T-helper 17 cell (primary cell): ENCODE measurements at places on chromosomes 6 and 20.

GRCh38 chr20:12788632-12789299 is 220.0 kb upstream of the SPTLC3 start:
- DNase-seq: no peak

DNA sequence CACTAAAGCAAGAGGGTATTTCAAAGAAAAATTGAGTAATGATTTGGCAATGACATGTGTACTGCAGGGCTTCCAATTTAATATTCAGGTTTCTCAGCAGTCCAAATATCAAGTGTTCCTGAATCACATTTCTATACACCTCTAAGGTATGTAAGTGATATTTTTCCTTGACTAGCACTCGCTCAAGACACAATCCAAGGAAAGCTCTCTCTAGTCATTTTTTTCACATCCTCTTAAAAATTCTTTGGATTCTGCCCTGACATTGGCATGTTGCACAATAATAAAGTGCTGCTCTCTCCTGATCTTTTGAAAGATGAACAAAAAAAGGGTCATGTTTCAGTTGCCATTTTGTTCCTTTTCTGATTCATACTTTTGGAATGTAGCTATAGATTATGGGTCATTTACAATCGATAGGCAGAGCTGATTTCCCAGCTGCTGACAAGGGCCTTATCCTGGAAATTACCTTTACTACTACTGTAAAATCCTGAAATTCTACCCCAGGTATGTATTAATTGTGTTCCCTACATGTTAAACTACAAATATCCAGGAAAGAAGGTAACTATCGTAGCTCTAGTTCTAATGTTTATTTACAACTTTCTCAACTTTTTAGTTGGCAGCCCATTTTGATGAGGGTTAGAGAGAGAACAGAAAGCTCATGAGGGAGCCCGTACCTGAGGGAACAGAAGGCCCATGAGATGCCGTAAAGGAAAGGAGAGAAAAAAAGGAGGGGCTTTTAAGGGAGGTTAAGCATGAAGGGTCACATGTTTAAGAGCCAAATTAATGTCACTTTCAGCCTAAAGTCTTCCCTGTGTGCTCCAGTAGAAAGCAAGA is 22.2 kb upstream of the ADGRG6 start:
- DNase-seq: no peak

- DNase-seq: no peak
These were observed 13.2 kb downstream of the RNF146 start for GRCh38 chr6:127279815-127280214.

DNA sequence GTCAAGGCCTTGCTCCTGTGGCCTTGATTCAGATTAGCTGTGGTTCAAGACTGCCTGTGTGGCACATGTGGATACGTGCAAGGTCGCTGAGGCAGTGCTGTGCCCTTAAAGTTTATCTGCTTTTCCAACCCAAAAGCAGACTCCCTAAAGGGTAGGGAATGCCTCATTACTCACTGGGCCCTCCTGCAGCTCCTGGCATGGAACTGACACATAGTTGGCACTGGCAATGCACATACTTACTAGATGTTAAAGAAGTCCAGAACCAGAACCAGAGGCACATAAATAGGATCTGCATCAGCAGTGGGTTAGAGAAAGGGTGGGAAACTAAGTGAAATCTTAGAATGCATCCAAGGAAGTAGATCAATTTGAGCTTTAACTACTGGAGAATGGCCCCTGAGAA is 90.6 kb upstream of the MLN start:
- no peak for DNase-seq

- DNase-seq: no peak
These were observed 13.7 kb upstream of the CDC5L start for GRCh38 chr6:44373787-44374186.

GRCh38 chr20:37803438-37804307 is 99.3 kb upstream of the VSTM2L start:
- DNase-seq: no peak

GRCh38 chr6:132571774-132572173 is 1.7 kb downstream of the TAAR6 start:
- no peak for DNase-seq

- no peak for DNase-seq
These were observed 233.1 kb upstream of the ZNF217 start for GRCh38 chr20:53826597-53827291.

DNA sequence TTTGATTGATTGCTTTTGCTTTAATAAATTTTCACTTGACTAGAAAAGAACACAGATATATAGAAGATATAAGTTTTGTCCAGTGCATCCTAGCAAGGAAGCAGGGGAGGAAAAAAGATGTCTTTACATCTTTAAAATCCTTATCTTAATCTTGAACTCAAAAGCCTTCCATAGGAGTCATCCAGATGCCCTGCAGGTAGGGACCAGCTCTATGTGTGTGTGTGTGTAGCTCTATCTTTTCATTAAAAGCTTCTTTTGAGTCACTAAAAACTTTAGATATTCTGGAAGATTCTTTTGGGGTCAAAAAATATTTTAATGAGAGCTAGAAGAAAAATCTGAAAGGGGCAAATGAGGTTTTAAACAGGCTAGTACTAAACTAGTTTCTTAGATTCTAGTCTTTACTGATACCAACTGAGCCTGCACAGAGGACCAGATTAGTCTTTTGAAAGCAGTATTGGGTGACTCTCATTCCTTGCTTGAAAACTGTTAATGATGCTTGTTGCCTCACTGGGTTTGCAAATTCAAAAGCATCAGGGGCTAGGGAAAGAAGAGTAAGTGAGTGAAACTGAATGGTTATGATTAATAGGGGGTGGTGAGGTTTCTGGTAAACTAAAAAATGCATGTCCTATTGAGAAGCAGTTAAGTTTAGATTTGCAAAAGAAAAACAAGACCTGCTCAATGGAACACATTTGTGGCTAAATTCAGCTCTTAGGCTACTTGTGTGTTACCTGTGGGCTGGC is 40.6 kb upstream of the JAG1 start:
- DNase-seq: no peak

GRCh38 chr6:131167773-131168172 is 32.5 kb downstream of the AKAP7 start:
- no peak for DNase-seq

DNA sequence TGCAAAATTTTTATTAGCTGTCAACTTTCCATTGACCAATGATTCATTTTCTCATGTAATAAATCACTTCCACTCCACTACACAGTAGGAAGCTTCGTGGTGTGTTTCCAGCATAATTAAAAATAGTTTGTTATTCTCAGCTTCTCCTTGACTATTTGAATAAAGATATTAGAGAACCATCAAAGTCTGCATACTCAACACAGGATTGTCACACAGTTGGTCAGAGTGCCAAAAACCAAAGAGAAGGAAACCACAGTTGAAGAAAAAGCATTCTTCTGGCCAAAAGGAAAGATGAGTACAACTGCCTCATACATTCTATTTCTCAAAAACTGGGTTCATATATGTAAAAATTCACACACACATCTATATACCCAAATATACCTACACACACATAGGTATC is 455.1 kb upstream of the HSF2 start:
- no peak for DNase-seq

DNA sequence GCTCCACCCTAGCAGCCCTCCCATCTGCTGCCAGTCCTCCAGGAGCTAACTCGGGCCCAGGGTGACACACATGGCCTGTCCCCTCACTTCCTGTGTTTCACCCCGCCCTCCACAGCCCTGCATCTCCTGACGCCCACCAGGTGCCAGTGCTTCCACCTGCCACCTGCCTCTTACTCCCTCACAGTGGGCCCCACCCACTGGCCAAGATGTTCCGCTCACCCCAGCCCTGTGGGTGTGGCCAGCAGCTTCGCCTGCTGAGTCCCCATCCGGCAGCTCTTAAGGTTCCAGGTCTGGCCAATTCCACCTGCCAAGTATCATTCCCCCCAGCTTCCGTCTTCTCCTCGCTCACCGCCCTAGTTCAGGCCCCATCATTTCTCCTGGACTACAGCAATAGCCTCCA is 184.1 kb downstream of the MBOAT1 start:
- DNase-seq: no peak

DNA sequence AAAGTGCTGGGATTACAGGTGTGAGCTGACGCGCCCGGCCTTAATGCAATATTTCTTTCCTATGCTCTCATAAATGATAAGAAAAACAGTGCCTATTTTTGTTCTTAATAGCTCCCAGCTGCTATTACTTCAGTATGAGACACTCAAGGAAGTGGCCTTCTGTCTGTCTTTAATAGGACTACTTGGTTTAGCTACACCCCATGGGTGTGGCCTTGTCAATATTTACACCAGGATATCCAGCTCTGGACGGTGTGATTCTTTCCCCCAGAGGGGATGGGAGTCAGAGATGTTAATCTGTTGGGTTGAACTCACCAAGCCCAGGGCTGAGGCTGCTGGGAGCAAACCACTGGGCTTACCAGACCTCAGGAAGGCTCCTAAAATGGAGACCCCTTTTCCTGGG is 134.2 kb downstream of the CEP57L1 start:
- DNase-seq: no peak

GRCh38 chr6:33166363-33166762 is 25.9 kb downstream of the COL11A2 start:
- DNase-seq: no peak

- no peak for DNase-seq
These were observed 227.1 kb downstream of the ESR1 start for GRCh38 chr6:152034631-152035030.

DNA sequence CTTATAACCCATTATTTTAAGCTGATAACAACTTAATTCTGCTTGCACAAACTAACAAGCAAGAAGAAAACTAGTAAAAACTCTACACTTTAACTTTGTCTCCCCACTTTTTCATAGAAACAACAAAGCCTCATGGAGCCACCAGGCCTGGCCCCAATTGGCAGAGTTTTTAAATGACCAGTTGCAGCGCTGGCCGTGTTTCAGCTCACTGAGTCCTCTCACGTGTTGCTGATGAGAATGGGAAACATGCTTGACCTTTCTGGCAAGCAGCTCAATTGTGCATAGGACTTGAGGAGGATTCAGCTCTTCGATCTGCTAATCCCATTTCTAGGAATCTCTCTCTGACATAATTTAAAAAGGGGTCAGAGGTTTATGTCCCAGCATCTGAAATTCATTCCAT is 24.5 kb upstream of the GRM4 start:
- DNase-seq: no peak

DNA sequence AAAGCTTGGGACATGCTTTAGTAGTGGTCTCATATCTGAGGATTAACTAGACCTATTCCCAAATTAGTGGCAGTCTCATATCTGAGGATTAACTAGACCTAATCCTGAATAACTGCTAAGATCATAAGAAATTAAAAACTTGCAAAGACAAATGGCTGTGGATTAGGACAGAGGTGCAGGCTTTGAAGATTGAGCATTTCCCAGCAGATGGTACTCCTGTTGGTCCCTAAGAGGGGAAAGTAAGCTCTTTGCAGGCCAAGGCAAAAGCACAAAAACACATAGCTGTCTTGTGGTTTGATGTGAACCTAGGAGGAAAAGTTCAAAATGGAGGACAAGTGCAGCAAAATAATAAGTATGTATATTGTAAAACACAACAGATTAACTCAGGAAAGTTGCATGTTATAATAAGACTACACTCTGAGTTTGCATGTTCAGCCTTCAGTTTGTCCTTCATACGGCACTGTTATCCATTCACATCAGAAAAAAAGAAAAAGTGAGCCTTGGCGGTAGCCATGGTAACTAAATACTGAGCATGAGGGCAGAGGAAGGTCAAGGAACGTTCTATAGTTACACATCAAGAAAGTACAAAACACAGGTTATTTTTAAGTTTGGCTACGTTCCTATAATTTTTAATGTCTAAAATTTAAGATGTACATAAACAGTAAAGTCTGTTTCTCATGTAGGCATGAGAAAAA is 62.8 kb downstream of the FILIP1 start:
- DNase-seq: no peak

DNA sequence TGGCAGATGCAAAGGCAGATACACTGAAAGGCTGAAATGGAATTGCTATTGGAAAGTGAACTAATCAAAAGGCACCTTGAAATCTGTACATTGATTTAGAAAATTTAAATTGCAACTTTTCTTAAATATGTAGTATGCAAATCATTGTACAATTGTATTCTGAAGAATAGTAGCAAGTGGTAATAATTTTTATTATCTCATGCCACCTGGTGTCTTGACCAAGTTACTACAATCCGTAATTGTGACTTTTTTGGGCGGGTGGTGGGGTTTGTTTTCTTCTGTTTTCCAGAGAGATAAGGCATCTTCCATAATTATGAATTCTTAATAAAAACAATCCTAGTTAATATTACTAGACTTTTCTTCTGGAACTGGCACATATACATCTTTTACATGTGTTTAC is 12.5 kb upstream of the BCKDHB start:
- no peak for DNase-seq
